CD8-positive, alpha-beta memory T cell (primary cell): ENCODE measurements at places on chromosomes 16 and 17. TPM values are rescaled to one million over a fixed set of nuclear protein-coding genes. Genes with fewer than 3 reads are reported as not detected.

- DNase-seq: no peak
Measured at GRCh38 chr17:35906191-35906925, 24.2 kb downstream of the RDM1 start.

- no peak for DNase-seq
Measured at GRCh38 chr16:88034770-88035169, 83.5 kb downstream of the BANP start.

- no peak for DNase-seq
Measured at GRCh38 chr17:68710976-68711375, 109.8 kb upstream of the FAM20A start.

DNA sequence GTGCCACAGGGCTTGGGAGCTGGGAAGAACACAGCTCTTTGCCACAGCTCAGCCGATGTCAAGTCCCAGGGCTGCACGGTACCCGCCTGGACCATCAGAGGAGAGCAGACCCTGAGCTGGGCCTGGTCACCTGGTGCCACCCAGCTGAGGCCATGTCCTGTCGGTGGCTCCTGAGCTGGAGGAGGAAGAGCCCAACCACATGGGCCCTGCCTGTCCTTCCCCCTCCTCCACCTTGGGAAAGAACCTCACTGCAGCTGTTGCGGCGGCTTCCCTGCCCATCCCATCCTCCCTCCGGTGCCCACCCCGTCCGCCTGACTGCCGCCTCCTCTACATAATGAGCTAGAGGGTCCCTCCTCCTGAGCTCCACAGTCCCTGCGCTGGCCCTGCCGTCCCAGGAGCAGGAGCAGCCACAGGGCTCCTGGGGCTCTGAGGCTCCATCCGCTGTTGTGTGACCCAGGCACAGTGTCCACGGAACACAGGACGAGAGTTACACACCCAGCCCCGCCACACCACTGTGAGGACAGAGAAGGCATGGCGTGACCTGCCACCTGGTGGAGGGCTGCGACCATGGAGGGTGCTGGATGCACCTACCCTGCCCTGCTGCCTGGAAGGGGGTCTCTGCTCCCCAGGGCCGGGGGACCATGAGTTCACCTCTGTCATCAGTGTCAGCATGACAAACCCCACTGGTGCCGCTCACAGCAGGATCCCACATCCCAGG lies 21.4 kb upstream of the CHMP6 start:
- peak; percentile 16 for DNase-seq

DNA sequence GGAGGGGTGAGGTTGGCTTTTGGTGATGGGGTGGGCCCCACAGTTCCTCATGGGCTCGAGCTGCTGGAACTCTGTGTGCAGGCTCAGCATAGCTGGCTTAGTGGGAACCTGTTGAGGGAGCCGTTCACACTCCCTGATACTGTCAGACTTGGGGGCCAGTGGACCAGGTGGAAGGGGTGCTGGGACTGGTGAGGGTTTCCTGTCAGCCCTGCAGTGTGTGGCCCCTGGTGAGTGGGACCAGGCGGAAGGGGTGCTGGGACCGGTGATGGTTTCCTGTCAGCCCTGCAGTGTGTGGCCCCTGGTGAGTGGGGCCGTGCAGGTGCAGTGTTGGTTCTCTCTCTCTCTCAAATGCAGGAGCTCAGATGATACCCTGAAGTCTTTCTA lies 45.1 kb upstream of the ZNF750 start:
- DNase-seq: peak; percentile 43

- no peak for DNase-seq
Measured at GRCh38 chr17:72575542-72576233, 454.9 kb downstream of the SOX9 start.

DNA sequence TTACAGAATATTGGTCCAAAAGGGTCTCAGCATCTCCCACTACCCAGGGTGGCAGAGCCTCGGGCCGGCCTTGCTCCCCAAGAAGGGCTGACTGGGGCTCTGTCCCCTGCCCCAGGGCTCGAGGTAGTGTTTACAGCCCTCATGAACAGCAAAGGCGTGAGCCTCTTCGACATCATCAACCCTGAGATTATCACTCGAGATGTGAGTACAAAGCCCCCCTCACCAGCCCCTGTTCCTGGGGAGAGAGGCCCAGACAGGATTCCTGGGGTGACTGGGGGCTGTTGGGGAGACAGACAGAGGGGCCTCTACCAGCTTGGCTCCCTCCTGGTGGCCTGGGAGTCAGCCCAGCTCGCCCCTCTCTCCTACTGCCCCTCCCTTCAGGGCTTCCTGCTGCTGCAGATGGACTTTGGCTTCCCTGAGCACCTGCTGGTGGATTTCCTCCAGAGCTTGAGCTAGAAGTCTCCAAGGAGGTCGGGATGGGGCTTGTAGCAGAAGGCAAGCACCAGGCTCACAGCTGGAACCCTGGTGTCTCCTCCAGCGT lies 6.1 kb upstream of the NLRC5 start:
- DNase-seq: no peak

DNA sequence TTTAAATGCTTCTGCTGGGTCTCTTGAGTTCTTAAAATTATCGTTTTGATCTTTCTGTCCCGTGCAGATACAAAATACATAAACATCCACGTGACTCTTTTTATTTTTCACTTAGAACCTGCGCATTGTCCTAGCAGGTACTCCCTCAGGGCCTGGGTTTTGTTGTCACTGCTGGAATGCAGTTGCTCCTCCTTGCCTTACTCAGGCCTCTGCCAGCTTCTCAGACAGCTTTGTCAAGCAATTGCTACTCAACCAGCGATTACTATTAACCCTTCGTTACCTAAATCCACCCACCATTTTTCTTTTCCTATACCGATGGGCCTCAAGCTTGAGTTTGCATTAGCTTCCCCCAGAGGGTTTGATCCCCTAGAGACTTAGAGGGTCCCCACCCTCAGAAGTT lies 405.9 kb upstream of the RBFOX1 start:
- DNase-seq: no peak

DNA sequence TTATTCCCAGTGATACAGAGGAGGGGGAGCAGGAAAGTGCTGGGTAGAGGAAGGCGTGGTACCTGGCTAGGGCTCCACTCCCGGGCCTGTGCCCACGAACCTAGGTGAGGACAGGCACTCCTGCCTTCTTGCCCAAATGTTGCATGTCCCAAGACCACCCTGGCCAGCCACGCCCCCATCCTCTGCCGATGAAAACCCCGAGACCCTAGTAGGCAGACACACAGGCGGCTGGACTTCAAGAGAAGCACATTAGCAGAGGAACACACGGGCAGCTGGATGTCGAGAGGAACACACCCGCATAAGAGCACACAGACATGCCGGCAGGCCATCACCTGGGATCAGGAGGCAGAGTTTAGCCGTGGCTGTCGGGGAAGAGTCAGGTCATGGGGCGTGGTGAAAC lies 1386.5 kb upstream of the GOT2 start:
- no peak for DNase-seq

- no peak for DNase-seq
Measured at GRCh38 chr17:50192144-50192617, 9.2 kb downstream of the COL1A1 start.

DNA sequence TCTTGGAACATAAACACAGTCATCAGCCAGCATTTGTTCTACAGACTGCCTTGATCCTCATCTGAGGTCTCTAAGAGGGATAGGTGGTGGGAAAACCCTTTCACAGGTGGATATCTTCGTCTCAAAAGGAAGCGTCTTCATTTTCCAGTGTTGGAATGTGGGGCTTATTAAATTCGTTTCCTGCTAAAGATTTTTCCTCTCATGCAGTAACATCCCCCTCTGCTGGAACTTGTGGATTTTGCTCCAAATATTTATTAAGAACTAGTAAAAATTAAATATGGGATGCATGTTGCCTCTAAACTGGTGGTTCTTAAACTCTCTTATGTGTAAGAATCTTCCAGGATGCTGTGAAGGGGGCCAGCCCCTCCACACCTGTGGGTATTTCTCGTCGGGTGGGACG lies 20.1 kb upstream of the MLYCD start:
- DNase-seq: no peak

DNA sequence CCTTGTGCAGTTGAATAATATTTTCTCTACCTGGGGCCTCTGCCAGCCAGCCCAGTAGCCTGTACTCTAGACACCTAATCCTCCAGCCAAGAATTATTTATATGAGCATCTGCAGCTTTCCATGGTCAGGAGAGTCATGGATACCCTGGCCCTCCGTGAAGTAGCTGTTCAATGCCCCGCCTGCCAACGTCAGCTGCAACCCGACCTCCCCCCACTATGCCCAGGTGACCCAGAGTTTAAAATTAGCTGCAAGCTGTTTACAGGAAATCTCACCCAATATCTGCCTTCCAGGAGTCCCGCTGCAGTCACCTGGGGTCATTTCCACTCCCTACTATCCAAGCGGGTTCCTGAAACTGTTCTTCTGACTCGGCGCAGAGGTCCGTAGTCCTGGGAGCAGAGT lies 12.3 kb downstream of the SDR42E2 start:
- DNase-seq: no peak

DNA sequence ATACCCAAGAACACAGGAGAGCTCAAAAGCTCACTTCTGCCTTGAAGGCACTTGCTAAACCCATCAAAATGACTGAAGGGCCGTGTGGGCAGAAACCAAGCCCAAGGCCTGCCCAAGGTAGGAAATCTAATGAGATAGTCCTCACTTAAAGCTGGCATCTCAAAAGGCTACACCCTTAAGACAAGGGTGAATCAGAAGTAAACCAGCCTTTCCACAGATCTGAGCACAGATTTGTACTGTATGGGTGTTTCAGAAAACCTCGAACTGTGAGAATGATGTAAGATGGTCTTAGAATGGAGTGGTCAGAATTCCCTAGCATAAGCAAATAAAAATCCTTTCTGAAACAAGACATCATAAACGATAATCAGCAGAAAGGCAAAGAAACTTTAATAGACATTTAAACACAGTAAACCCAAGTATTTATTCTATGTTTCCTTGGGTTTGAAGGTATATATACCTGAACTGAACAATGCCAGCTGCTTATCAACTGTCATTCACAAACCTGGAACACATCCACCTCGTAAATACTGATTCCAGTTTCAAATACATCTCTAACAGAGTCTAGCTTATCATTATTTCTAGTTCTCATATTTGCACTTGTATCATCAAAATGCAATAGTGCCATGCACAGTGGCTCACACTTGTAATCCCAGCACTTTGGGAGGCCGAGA lies 37.8 kb downstream of the GLG1 start:
- no peak for DNase-seq

GRCh38 chr16:57998486-57998885 lies 2.0 kb downstream of the ZNF319 start:
- DNase-seq: peak; percentile 26

GRCh38 chr16:30478766-30479478 lies 6.4 kb downstream of the ITGAL start:
- no peak for DNase-seq

GRCh38 chr16:79497606-79498350 lies 102.8 kb downstream of the MAF start:
- DNase-seq: peak; percentile 5

DNA sequence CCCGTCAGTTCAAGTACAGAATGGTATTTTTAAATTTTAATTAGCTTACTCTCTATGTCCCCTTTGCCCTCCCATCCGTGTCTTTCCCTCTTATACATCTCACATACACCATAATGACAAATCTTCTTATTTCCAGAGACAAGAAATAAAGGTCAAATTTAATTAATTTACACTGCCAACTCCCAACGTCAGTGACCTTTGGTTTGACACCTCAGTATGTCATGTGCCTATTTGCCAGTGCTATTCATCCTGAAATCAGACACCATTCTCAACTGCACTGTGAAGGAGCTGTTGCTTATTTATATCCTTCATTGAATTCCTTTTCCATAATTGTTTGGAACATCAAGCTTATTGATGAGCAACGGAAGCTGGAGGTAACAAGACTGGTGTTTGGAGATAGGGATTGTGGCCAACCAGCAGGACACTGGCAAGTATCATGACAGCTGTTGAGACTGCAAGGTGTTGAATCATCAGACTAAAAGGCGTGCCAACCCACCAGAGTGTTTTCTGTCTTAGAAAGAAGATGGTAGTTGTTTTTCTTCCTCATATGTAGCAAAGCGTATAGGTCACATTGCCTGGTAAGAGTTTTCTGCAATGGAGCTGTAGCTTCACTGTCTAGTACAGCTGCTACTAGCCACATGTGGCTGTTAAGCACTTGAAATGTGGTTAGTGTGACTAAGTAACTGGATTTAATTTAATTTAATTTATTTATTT lies 12.5 kb downstream of the CALCOCO2 start:
- no peak for DNase-seq

DNA sequence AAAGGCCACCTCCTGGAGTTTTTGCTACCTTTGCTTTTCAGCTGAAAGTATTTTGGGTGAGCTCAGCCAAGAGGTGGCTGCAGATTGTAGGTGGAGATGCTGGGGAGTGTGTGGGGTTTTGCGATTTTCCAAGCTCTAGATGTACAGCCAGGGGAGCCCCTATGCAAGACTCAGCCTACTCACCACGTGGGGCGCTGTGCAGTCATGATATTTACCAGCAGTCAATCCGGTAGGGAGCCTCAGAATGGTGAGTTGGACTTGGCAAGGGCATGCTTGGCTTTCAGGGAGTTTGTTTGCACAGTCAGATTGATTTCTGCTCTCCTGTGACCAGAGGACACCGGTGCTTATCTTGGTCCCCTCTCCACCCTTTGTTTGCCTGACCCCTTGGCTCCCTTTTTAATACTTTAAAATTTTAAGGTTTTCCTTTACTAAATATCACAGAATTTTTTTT lies 175.3 kb downstream of the UTP18 start:
- DNase-seq: peak; percentile 19

DNA sequence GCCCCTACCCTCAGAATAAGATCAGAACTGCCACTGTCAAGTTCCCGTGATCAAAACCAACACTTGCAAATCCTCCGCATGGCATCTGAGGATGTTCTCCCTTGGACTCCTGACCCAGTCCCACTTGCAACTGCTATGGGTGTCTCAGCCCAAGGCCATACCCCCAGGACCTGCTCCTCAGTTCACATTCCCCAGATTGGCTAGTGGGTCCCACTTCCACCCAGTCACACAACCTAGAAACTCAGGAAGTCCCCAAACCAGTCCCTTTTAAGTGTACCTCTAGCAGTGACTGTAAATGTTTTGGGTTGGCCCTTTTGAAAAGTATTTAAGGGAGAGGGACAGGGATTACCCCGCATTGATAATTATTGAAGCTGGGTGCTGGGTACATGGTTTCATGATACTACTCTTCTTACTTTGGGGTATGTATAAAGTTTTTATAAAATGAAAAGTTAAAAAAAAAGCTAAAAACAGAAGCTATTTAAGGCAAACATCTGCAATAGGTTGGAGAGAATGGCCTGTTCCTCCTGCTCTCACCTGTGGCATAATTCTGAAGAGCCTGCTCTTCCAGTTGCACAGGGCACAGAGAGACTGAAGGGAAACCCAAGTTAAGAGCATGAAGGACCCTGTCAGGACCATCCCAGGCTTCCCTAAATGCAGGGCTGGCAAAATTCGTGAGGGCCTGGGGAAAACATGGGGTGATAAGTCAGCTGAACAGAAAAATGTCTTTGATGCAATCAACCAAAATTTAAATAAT lies 42.5 kb downstream of the ERN1 start:
- DNase-seq: no peak

- peak; percentile 40 for DNase-seq
Measured at GRCh38 chr17:78748048-78748729, 33.9 kb downstream of the CYTH1 start.

EFCAB5 gene
- 0.84 TPM for total RNA-seq

ABCC12 gene
- not detected for total RNA-seq

ZFP3 gene
- total RNA-seq: 4.2 TPM

PERCC1 gene
- total RNA-seq: 0.33 TPM

SLC13A2 gene
- total RNA-seq: not detected
